ENCODE measurements at places on chromosomes 1 and 21.

DNA sequence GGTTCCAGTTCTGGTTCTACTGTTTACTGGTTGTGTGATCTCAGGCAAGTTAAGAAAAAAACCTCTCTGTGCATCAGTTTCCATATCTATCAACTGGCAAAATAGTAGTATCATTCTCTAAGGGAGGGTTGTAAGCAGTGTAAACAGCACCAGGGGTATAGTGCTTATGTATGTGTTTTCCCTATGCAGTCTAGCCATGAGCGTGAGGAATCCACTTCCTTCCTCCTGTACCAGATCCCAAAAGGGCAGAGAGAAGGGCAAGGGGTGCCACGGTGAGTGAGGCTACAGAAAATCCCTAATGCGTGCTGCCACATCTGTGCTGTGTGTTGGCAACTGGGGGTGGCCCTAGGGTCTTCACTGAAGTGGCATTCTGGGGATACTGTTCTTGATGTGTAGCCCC, 18.4 kb upstream of the RNF19B start:
- DNase-seq: no peak

GRCh38 chr21:37292941-37293340, 25.8 kb upstream of the VPS26C start:
- no peak for DNase-seq

DNA sequence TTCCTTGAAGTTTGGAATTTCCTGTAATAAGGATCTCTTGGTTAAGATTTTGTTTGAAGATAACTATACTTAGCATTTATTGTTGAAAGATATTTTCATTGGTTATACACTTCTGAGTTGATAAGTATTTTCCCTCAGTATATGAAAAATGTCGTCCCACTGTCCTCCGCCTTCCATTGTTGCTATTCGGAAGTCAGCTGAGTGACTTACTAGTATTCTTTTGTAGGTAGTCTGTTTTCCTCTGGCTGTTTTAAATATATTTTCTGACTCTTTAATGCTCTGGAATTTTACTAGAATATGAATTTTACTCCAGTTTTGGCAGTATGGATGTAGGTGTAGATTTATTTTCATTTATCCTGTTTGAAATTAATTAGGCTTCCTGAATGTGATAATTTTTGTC, 498.7 kb upstream of the NFIA start:
- DNase-seq: no peak

DNA sequence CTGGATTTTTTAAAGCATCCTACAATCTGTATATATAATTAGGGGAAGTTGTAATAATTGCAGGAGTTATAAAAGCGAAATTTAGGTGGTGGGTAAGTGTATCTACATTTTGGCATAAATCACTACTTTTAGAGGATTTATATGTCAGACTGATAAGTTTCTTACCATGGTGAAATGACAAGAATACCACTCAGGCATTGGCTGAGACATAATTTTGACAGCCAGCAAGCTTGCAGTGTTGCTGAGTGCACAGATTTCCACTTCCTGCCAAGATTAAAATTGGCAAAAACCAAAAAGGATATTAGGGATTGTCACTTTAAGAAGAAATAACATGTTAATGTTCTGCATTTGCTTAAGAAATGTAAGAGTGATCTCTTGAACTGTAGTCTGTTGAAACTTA, 28.2 kb downstream of the NFIA start:
- no peak for DNase-seq

GRCh38 chr1:73736125-73736524, 461.9 kb downstream of the LRRIQ3 start:
- no peak for DNase-seq

GRCh38 chr1:32399843-32400242, 5.6 kb upstream of the BSDC1 start:
- DNase-seq: no peak

- no peak for DNase-seq
Measured at GRCh38 chr1:159493354-159493753, 42.5 kb downstream of the OR10J5 start.

GRCh38 chr1:229661022-229661877, 35.2 kb downstream of the URB2 start:
- DNase-seq: peak; percentile 29

GRCh38 chr1:5954964-5955363, 37.3 kb downstream of the NPHP4 start:
- DNase-seq: no peak

DNA sequence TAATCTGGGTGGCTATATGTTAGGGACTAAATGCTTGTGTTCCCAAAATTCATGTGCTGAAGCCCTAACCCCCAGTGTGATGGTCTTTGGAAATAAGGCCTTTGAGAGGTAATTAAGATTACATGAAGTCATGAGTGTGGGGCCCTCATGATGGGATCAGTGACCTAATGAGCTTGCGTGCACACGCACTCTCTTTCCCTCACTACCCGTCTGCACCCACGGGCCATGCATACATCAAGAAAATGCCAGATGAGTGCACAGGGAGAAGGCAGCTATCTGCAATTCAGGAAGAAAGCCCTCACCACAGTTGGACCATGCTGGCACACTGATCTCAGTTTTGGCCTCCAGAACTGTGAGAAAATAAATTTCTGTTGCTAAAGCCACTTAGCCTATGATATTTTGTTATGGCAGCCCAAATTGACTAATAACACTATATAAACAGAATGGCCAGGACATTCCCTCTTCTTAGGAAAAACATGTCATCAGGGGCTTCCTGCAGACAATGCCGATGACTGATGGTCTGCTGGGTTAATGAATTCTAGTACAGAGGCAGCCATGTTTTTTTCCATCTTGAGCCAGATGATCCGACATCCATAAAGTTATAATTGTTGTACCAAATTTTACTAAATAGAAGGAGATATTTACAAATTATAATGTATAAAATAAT, 18.1 kb upstream of the MYOG start:
- DNase-seq: no peak

DNA sequence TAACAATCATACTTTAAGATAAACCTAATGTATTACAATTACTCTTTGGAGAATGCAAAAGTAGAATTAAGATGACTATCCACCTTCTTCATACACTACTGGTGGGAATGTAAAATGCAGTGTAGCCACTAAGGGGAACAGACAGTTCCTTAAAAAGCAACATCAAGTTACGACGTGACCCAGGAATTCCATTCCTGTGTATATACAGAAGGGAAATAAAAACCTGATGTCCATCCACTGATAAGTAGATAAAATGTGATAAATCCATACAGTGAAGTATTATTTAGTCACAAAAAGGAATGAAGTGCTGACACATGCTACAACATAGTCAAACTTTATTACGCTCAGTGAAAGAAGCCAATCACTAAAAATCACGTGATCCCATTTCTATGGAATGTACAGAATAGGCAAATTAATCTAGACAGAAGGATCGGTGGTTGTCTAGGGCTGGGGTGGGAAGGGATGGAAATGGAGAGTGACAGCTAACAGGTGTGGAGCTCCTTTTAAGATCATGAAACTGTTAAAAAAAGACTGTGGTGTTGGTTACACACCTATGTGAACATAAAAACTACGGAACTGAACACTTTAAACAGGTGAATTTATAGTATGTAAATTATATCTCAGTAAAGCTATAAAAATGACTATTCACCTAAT, 42.1 kb downstream of the NRIP1 start:
- DNase-seq: no peak

DNA sequence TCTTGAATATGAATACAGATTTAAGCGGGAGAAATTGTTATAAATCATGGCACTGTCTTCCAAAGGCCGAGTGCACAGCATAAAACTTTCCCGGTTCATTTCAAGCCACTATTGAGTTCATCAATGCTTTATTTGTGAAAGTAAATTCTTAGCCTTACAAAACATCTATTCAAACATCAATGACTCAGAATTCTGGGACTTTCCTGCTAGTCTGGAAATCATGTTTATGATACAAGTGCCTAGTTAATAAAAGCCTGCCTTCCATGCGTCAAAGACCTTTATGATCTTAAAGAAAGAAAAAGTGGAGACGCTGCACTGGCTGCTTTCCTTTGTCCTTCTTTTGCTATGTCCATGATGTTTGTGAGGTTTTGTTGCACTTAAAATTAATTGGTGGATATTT, 137.7 kb downstream of the SETD4 start:
- no peak for DNase-seq

GRCh38 chr1:112027696-112028095, 38.2 kb upstream of the KCND3 start:
- no peak for DNase-seq

DNA sequence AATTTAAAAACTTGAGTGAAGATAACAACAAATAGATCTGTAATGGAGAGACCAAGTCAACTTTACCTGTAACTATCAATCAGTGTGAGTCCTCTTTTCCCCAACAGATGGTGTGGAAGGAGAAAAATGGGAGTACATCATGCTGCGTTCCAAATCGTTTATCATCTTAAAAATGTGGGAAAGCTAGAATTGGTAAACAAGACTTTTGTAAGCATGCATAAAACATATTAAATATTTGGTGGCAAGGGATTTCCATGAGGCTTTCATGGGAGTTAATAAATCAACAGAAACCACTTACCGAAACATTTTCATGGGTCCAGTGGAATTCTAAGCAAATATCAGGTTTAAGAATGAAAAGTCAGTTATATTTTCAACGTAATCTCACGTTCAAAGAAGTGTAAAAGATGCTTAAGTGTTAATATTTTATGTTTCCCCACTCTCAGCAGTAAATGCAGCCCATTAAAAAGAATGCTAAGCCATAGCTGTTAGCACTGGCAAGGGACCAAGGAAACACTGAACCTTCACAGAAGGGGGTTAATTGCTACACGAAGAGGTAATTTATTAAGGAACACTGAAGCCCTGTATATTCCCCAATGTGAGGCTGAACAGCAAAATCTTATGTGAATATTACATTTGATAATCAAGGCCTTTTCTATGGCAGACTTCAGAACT, 117.0 kb downstream of the ZC3H11B start:
- DNase-seq: no peak

DNA sequence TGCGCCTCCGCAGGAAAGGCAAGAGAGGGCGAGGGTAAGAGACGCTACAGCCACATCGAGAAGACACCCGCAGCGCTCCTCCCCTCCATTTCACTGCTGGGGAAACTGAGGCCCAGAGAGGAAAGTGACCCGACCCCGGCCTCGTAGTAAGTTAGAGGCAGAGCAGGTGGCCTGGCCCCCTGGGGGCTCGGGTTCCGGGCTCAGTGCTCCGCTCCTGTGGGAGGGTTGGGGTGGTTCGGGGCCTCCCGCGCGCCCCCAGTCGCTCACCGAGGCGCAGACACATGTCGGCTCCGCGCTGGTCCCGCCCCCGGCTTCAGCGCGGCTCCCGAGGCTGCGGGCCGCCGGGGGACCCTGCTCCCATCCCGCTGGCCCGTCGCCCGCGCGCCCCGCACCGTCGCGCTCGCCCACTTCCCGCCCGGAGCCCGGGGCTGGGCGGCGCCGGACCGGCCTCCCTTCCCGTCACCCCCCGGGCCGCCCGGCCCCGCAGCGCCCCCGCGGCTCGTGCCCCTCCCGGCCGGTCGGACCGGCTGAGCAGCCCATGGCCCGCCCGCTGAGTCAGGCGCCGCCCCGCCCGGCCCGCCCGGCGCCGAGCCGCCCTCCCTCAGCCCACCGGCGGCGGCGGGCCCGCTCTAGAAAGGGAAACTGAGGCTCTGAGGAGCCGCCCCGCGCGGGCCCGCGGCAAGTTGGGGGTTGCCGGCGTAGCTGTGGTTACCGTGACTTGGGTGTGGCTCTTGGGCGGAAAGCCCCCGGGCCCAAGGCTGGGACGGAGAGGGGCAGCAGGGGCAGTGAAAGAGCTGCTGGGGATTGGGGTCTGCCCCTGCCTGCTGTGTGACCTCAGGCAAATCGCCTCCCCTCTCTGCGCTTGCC, at the start of gene TMEM54:
Gene TMEM54, minus strand, starts transcription at position 434 of the 867 bp plus-strand sequence. Its CDS starts 151 bp downstream, at position 283.
- DNase-seq: no peak

- no peak for DNase-seq
Measured at GRCh38 chr1:110438893-110439292, 12.1 kb upstream of the PROK1 start.

DNA sequence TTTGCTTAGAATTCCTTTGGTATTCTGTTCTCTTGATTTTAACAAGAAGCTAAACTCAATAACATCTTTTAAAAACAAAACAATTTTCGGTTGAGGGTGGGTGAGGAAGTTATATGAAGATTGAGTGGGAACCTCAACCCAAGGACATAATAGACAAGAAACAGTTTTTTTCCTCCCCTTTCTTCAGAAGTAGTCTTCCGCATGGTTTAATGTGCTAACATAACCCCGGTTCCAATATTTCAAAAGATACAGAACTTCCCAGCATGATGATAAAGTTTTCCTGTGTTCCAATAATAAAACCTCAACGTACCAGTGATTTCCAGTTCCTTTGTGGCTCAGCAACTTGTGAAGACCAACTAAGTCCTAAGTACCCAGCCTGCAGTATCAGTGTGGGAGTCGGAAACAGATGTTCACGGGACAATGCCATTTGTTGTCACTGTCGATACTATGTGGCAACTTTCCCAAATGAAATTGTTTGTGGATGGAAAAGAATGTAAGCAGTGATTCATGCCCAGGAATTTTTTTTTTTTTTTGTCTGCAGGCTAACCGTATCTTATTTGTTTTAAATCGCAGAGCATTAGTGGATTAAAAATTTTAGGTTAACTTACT, 48.5 kb downstream of the NR5A2 start:
- DNase-seq: no peak

DNA sequence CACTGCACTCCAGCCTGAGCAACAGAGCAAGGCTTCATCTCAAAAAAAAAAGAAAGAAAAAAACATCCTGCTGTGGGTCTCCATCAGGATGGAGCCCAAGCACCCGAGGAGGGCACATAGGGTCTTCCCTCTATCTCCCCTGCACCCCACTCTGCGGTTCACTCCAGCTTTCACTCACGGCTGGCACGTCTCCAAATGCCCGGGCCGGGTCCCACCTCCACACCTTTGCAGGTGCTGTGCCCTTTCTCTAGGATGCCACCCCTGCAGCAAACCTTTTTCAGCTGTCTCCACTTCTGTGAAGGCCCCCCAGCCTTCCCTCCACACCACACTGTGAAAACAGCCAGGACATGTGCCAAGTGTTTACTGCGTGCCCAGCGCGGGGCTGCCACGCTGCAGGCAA, 22.4 kb upstream of the DDOST start:
- no peak for DNase-seq

DNA sequence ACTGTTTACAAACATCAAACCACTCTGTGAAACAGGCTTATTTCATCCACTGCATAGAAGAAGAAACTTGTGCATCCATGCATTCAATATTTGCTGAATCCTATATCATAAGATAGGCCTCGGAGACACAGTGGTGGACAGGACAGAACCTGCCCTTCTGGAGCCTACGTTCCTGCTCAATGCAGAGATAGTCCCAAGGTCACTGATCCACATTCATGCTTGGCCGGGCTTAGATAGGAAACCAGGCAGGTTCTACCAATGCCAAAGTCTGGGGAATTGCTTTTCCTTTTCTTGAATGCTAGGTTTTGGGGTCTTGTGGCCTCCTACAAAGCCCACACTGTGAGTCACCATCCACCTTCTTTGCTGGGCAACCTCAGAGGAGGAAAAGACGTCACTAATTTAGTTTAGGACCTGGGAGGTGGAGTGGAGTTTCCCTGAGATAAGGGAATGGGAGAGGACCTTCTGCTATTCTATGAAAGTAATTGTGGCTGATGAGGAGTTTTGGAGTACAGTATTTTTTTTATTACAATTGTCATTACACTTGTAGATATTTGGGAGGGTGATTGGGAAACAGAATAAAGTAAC, 99.7 kb upstream of the CD34 start:
- DNase-seq: no peak

GRCh38 chr1:16038620-16038912, 5.0 kb upstream of the CLCNKB start:
- DNase-seq: no peak

Measured in stimulated activated CD8-positive, alpha-beta memory T cell treated with anti-CD3 and anti-CD28 coated beads, Interleukin-2, amount 100 ng/mL, for 1 hour (primary cell).